ENCODE measurements at places on chromosomes 5 and 9.

DNA sequence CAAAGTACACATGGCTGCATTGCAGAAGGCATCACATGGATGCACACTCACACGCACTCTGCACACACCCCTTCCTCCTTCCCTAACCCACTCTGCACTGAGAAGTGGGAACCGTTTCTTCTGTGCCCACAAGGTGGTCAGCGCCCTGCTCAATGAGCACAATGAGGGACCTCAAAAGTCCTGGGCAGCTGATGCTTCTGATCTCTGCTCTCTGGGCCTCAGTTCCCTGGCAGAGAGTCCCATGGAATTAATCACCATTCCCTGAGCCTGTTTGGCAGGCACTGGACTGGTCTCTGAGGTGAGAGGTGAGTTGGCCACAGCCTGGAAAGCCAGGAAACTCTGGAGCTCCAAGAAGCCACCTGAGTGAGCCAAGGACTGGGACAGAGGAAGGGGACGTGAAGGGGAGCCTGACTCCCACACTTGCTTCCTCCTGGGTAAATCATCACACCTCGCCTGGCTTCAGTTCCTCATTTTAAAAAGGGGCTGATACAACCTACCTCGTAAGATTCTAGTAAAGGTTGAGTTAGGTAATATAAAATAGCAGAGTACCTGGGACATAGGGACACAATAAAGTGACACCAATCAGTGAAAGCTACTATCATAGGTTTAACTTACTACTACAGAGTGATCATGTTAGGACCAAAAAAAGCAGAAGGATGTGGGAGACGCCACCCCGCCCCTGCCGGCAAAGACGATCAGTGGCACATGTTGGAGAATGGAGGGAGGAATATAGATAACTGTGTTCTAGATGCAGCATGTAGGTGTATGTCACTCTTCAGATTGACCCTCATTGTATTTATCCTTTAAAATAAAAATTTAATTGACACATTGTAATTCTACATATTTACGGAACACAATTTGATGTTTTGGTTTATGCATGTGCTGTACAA, 21.1 kb upstream of the IGFBPL1 start:
- no peak for DNase-seq

DNA sequence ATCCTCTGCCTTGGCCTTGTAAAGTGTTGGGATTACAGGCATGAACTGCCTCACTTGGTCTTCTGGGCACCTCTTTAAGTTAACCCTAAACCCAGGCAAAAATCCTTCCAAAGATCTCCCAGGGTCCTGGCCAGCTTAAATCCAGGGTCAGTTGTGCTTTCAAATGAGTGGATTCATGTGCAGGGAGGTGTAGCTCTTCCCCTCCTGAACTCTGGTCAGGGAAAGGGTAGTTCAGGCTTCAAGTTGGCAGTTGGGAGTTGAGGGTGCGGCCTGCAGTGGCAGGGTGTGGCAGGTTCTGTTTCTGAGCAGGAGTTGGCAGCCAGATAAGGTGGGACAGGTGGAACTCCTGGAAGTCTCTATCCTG, 3.6 kb downstream of the HNRNPAB start:
- DNase-seq: no peak

- DNase-seq: no peak
Measured at GRCh38 chr9:113563826-113564497, 100.4 kb downstream of the RGS3 start.

DNA sequence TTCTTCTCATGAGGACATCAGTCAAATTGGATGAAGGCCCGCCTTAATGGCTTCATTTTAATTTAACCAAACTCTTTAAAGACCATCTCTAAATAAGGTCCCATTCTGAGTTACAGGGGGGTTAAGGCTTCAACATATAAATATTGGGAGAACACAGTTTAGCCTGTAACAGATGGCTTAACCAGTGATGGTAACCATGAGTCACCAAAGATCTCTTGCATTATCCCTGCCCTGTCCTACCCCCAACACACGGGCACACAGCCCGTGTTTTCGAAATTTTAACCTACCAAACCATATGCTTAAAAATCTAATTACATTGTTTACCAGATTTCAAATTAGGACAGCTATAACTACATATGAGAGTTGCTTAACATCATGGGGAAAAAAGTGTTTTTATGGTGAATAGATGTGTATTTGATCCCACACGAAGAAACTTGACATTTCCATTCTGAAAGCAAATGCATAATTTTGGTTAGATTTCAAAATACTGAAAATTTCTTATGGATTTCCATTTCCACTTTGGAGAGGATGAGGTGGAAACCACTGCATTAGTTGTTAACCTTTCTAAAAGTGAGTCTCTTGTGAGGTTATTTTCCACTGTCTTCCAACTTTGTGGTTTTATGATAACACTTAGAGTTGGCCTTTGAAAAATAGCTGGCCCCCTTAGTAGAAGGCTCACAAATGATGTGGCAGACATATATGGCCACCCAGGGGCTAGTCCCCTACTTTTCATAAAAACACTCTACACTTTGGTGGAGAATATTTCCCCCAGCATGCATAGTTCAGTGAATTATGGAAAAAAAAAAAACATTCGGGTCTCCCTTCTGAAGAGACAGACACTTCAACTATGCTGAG, 849.3 kb downstream of the TLE1 start:
- DNase-seq: no peak

GRCh38 chr5:3002230-3002629, 250.8 kb upstream of the IRX2 start:
- no peak for DNase-seq

GRCh38 chr5:33235824-33236223, 204.9 kb upstream of the TARS1 start:
- no peak for DNase-seq

- no peak for DNase-seq
Measured at GRCh38 chr5:135303582-135304173, 95.4 kb downstream of the MACROH2A1 start.

DNA sequence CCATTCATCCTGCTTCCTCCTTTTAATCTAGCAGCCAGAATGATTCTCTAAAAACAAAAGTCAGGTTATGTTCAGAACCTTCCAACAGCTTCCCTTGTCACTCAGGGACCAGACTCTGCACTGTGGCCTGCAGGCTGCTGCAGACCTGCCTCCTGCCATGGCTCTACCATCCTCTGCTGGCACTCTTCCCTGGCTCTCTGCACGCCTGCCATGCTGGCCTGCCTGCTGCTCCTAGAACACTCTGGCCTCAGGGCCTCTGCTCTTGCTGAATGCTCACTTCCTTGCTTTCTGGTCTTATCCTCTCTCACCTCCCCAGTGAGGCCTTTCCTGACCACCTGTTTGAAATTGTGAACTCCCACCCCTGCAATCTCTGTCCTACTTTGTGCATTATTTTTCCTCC, 149.4 kb downstream of the CD180 start:
- no peak for DNase-seq

GRCh38 chr9:134868751-134869553, 11.7 kb upstream of the FCN2 start:
- DNase-seq: no peak

GRCh38 chr9:114737118-114737517, 55.1 kb upstream of the TEX48 start:
- DNase-seq: no peak

DNA sequence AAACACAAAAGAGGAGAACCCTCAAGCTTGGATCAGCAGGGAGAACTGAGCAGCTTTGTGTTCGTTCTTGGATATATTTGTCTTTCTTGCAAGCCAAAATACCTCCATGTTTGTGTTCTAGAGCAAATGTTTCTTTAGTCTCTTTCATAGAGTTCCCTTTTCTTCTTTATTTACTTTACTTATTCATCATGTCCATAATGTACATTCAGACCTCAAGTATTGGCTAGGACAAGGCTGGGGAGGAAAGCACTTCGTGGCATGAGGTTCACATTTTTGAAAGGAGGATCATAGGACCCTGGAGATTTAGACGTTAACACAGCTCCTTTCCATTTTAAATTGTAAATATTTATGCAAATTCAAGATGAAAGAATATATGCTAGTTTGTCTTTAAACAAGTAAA, 590.2 kb upstream of the MEF2C start:
- no peak for DNase-seq

- DNase-seq: no peak
Measured at GRCh38 chr5:137734962-137735554, 831 bp downstream of the KLHL3 start.

GRCh38 chr5:154368041-154368800, 77.6 kb upstream of the SAP30L start:
- no peak for DNase-seq

GRCh38 chr5:7671381-7671993, 179.4 kb downstream of the CFAP90 start:
- no peak for DNase-seq

GRCh38 chr9:121048175-121048574, 1.9 kb downstream of the C5 start:
- DNase-seq: no peak

- DNase-seq: no peak
Measured at GRCh38 chr9:103898550-103898949, 195.6 kb upstream of the SMC2 start.

DNA sequence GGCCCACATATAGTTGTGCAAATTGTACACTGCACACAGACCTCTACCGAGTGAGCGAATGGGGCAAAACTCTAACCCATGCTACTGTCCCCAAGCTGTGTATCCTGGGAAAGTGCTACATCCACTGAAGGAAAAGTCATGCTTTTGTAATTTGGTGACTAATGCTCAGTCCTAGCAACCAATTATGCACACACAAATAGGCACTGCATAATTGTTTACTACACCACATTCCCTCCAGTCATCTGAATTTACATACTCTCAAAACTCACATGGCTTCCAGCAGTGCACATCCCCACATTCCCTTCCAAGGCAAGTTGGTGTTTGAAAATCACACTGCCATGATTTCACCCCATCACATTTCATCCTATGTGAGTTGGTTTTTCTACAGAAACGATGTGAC, 125.9 kb upstream of the OSMR start:
- DNase-seq: no peak

- no peak for DNase-seq
Measured at GRCh38 chr5:105730982-105731381, 1939.8 kb downstream of the EFNA5 start.

DNA sequence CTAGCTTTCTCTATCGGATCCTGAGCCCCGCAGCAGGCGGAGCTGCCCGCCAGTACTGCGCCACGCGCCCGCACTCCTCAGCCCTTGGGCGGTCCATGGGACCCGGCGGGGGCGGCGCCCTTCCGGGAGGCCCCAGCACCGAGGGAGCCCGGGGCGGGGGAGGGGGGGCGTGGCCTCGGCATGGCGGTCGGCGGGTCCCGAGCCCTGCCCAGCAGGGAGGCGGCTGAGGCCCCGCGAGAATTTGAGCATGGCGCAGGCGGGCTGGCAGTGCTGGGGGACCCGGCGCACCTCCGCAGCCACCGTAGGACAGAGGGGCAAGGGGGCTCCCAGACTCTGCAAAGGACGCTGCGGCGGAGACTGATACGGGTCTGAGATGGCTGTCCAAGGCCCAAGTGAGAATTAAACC, 6.8 kb downstream of the ZDHHC11B start:
- DNase-seq: no peak

DNA sequence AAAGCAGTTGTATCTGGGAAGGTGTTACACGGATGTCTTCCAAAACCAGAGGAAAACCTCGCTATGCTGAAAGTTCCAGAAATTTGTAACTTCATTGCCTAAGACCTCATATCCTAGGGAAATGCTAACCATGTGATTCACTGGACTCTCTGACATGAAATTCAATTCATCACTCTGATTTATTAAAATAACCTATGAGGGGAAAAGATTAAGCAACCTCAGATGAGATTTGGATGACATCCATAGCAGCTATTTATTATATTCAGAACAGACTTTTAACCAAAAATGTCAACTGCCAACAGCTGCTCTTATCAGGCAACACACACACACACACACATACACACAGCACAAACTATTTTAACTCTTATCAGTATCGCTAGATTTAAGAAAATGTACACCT, 1006.4 kb upstream of the CTNND2 start:
- DNase-seq: no peak

DNA sequence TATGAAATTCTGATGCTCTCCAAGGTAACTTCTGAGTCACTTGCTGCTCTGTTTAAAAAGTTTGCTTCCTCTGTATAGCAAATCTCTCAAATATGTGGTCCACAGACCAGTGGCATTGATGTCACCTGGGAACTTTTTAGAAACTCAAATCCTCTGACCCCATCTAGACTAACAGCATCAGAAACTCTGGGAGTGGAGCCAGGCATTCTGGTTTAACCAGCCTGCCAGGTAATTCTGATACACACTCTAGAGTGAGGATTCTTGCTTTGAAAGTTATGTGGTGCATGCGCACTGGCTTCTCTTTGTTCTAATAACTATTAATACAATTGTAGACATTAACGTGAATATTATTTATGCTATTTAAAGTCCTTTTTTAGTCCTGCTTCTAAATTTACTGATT, 298.1 kb downstream of the SLF1 start:
- DNase-seq: no peak

- no peak for DNase-seq
Measured at GRCh38 chr5:32777222-32777621, 66.1 kb downstream of the NPR3 start.

DNA sequence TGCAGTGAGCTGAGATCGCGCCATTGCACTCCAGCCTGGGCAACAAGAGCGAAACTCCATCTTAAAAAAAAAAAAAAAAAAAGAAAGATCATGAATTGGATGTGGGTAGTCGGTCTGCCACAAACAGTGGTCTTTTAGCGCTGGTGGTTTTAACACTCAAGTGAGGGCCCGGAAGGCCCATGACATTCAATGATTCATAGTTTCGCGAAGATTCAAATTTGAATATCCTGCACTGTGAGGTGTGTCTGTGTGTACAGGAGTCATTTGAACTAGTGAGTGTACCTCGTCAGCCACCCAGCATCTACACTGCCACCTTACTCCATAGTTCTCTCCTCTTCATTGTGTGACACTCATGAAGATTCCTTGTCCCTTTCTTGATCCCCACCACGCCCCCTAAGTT, 41.3 kb downstream of the CFAP77 start:
- DNase-seq: no peak

DNA sequence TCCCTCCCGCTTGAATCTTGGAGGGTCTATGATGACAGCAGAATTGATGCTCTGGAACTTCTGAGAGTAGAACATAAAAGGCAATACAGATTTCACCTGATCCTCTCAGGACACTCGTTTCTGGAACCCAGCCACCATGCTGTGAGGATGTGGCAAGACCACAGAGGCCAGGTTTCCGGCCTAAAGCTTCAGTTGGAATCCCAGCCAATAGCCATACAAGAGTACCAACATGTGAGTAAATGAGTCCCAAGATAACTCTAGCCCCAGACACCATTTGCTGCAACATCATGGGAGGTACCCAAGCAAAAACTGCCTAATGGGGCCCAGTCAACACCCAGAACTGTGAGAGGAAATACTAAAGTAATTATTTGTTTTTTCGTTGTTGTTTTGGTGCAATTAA, 65.7 kb upstream of the MARCHF11 start:
- no peak for DNase-seq

- no peak for DNase-seq
Measured at GRCh38 chr9:7067169-7067568, 309.4 kb downstream of the KDM4C start.

DNA sequence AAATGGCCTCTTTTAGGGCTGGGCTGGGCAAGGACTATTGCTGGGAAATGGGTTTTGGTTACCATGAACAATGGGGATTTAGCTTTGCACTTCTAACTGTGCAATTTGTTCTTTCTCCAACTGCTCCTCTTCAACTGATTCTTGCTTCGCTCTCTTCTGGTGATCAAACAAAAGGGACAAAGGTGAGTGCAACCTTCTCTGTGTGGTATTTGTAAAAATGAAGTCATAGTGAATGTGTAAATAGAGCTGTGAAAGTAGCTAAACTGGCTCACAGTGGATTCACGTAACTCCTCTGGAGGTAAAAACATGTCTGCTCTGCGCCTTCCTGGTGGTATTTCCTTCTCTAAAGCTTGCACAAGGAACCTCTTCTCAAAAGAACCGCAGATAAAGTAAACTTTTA, 20.9 kb upstream of the SPINK14 start:
- no peak for DNase-seq

- DNase-seq: no peak
Measured at GRCh38 chr9:110351009-110351467, 13.4 kb upstream of the TXNDC8 start.
